ENCODE measurements at places on chromosomes 7 and 10. TPM values are rescaled to one million over a fixed set of nuclear protein-coding genes. Genes with fewer than 3 reads are reported as not detected.

The MEOX2 gene
- total RNA-seq: 1.6 TPM

The TRIL gene
- 2.0 TPM for total RNA-seq

The CH25H gene
- total RNA-seq: 0.46 TPM

The PSD gene
- total RNA-seq: 26.1 TPM

The PRLHR gene
- total RNA-seq: not detected

The TBL2 gene
- 36.3 TPM for total RNA-seq

The TRIM74 gene
- total RNA-seq: not detected

The SPOCK2 gene
- 4.5 TPM for total RNA-seq

The BMPER gene
- 1.2 TPM for total RNA-seq

The TAF3 gene
- total RNA-seq: 5.8 TPM

GRCh38 chr10:3783682-3784432 lies 1.2 kb downstream of the KLF6 start:
- peak; percentile 72 for DNase-seq

DNA sequence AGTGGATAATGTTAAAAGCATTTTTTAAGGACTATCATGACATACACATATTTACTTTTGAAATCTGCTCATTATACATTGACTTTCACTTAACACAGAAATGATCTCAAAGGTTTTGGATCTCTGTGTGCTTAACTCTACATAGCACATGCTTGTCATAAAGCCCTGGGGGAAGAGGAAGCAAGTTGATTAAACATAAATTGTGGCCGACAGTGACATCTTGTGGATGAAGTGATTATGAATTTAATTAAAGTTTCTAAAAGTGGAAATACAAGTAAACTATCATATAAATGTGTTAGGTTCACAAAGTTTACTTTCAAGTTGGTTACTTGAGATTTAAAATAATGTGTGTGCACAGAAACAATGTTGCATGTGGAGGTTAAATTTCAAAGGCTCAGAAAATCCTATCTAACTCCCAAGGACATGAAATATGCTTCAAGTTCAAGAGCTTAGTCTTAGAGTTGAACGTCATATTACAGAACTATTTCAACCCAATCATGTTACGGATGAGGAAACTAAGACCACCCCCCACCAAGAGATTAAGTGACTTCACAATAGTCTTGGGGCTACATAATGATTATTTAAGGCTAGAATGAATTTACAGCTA lies 1247.8 kb downstream of the GATA3 start:
- no peak for DNase-seq

GRCh38 chr7:79452032-79452494 lies 1.4 kb downstream of the MAGI2 start:
- peak; percentile 57 for DNase-seq

DNA sequence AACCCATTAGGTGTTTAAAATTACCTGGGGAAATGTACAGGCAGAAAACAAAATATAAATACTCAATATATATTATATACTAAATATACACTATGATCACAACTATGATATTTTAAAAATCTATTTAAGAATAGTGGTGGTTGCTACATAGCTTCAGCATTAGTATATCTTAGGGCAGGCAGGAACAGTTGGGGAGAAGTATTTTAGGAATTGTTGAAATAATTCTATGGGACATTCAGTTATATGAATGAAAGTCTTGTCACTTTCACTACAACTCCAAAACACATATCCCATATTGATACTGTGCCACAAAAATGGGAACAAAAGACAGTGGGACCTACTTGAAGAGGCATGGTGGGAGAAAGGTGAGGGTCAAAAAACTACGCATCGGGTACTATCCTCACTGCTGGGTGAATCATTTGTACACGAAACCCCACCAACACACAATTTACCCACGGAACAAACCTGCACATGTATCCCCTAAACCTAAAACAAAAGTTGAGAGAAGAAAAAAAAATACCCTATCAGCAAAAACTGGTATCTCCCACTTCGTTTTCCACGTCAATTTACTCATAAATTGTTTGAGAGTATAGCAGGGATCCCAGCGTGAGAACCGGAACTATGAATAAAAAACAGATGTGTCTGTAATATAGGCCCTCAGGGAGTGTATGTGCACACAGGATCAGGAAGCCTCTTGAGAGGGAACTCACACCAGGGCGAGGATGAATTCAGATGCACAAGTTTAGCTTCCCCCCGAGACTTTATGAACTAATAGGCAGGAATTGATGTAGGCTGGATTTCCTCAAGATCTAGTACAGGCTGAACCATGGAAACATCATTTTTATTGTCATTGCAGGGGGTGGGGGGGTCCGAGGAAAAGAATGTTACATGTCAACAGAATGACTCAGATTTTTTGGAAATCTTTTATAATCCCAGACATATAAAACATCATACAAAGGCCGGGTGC lies 16.2 kb downstream of the SLC16A12 start:
- DNase-seq: no peak

DNA sequence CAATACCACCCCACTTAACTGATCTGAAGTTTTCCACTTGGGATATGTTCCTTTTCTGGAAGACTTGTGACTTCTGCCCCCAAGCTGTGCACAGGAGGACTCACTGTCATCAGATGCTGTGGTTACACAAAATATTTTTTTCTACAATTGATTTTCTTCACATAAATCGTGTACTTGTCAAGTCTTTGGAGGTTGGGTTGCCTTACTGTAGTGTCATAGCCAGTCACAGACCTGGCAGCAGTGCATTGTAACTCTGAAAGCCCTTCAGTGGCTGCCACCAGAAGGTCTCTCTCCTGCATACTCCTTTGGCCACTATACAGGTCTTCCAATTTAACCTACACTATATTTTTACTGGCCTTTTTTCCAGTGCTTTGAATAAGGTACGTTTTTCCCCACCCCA lies 73.2 kb downstream of the SDK1 start:
- no peak for DNase-seq

GRCh38 chr10:62185919-62186692 lies 82.5 kb downstream of the RTKN2 start:
- no peak for DNase-seq

GRCh38 chr10:124677293-124677699 lies 66.9 kb downstream of the FAM53B start:
- no peak for DNase-seq

DNA sequence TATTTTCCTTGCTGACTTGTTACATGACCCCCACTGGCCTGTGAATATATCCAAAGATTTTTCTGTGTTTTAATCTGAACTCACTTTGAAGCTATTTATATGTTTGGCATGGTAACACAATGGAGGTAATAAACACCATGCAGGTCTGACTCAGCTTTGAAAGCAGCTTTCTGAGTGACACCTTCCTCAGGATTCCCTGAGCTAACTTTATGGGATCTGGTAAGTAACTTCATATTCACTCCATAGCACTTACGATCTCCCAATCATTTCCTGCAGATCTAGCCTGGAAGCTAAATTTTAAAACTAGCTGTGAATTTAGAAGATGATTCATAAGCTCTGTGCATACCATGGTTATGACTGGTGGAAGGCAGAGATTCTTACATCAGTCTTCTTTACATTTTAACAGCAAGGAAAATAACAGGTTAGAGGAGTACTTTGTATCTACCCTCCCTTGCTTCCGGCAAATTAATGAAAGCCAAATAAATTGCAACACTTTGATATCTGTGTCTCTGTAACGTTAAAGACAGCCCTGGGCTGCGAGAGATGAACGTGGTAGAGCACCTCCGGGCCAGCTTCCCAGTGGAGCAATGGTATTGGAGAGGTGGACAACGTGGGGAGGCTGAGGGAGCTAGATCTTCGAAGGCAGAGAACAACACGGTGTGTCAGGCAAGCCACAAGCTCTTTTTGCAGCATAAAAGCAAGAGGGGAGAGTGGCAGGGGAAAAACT lies 170.2 kb upstream of the KLF14 start:
- DNase-seq: no peak

GRCh38 chr10:33214174-33214573 lies 120.3 kb downstream of the NRP1 start:
- DNase-seq: no peak

- DNase-seq: peak; percentile 88
Observed at GRCh38 chr7:158849768-158850544, 6.4 kb upstream of the DYNC2I1 start.

DNA sequence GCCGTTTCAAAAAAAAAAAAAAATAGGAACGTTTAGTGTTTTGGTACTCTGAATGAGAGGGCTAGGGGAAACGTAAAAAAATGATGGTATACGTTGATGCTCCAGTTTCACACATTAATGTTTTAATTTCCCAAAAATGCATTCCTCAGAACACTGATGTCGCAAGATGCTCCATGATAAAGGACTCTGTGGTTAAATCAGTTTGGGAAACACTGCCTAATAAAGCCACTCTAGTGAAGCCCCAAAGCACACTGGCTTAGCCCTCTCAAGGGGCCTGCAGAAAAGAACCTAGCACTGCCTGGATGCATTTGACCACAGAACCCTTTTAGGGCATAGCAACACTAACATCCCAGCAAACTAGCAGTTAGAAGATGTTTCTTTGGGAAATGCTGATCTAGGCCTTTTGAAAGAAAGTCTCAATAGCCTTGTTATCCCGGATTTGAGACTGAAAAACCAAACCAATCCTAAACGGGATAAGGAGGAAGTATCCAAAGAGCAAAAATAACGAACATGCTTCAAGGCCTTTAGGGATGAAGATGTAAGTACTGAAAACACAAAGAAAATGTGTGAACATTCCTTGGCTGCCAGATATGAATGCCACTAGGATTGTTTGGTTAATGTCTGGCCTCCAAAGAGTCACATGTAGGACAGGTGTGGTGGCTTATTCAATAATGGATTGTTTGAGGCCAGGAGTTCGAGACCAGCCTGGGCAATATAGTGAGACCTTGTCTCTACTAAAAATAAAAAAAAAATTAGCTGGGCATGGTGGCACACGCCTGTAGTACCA lies 11.0 kb downstream of the DLG5 start:
- no peak for DNase-seq

- DNase-seq: no peak
Observed at GRCh38 chr10:34548466-34548865, 266.6 kb downstream of the PARD3 start.

- no peak for DNase-seq
Observed at GRCh38 chr10:380313-380940, 245.2 kb downstream of the ZMYND11 start.

DNA sequence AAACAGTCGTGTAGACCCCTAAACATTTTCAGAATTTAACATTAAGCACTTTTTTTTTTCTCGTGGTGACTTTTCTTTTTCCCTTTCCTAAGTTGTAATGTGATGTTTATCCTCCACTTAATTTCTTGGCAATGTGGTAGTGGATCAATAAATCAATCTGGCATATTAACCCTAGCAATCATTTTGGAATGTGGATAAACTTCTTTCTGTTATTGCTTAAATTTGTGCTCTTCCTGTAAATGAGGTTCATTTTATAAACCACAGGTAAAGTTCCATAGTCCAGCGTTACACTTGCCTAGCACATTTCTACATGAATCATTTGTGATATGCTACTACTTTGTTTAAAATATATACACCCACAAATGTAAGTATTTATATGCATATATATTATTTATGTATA lies 247.4 kb upstream of the ETV1 start:
- DNase-seq: no peak

DNA sequence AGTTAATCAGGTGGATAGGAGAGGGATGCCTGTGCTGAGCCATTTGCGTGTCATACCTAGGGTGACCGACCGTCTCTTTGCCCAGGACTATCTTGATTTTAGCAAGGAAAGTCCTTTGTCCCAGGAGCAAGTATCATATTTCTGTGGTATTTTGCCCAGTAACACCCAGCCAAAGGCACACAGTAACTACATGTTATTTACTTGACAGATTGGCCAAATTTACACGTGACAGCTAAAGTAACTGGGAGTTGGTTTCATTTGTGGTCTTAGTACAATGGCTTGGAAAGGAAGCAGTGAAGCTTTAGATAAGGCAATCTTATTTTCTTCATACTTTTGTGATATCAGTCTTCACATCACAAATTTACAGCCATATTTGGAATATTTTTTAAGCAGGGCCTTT lies 142.1 kb downstream of the JCAD start:
- no peak for DNase-seq

- DNase-seq: no peak
Observed at GRCh38 chr7:159032753-159033472, 111.8 kb downstream of the VIPR2 start.

- DNase-seq: peak; percentile 77
Observed at GRCh38 chr7:81469869-81470723, 299.8 kb downstream of the HGF start.

- peak; percentile 36 for DNase-seq
Observed at GRCh38 chr10:19815036-19815730, 1.0 kb upstream of the PLXDC2 start.

DNA sequence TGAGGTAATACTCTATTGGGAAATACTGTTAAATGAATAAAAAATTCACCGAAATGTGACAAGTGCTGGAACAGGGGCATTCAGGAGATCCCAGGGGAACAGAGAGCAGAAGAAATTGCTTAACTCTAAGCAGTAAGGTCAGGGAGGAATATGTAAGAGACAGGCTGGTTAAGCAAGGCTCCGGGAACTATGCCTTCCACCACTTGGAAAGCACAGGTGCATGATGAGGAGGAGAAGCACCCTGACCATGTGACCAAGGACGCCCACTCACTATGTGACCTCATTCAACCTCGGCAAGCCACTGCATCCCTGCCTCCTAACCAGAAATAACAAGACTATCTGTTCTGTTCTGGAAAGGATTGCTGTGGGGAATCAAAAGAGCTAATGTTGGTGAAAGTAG lies 218.4 kb downstream of the ELMO1 start:
- DNase-seq: peak; percentile 39

DNA sequence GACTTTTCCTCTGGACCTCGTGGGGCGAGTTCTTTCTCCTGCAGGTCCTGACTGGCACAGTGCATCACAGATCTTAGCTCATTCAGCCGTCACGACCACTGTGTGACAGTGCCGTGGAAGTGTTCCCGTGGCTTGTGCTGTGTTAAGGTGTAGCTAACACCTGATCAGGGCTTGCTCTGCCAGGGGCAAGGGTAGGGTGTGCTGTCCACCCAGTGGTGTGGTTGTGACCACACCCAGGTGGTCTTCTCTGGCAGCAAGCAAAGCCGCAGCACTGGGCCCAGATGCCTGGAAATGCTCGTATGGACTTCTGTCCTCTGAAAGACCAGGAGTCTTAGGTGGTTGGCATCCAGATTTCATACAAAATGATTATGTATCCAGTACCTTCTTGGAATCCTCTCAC lies 86.2 kb downstream of the GLRX3 start:
- DNase-seq: no peak

GRCh38 chr7:139709485-139709884 lies 68.3 kb downstream of the HIPK2 start:
- no peak for DNase-seq

GRCh38 chr7:102323914-102324195 lies 32.4 kb downstream of the SPDYE6 start:
- no peak for DNase-seq

GRCh38 chr10:98664329-98665042 lies 217.8 kb upstream of the HPS1 start:
- DNase-seq: no peak

- no peak for DNase-seq
Observed at GRCh38 chr10:9733766-9734165, 1283.9 kb upstream of the CELF2 start.

DNA sequence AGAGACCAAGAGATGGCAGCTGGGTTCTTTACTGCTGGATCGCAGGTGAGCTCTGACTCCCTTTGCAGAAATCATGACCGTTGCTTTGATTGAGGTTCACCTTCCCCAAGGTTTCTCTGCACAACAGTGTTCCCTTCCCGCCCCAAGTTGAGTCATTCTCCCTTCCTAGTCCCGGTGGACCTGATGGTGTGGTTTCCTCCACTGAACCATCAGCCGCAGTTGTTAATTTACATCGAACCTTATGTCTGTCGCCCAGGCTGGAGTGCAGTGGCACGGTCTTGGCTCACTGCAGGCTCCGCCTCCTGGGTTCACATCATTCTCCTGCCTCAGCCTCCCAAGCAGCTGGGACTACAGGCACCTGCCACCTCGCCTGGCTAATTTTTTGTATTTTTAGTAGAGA lies 5.8 kb downstream of the ZSCAN25 start:
- DNase-seq: no peak
